Hindlimb muscle (tissue), 1 donor: ENCODE measurements at places on chromosomes 11 and 22. TPM values are rescaled to one million over a fixed set of nuclear protein-coding genes. Genes with fewer than 3 reads are reported as not detected.

Gene PTGDR2
- polyA plus RNA-seq = 0.65 TPM

Gene GNG3
- 0.61 TPM for polyA plus RNA-seq

Gene GPHA2
- not detected for polyA plus RNA-seq

Gene CAPN1
- polyA plus RNA-seq = 99.7 TPM

Gene RIMBP3B
- not detected for polyA plus RNA-seq

GRCh38 chr11:36013950-36014897 is 70.4 kb downstream of the LDLRAD3 start:
- DNase-seq = no peak

Gene PSMC3
- 126 TPM for polyA plus RNA-seq

GRCh38 chr11:34254011-34254410 is 103.8 kb downstream of the ABTB2 start:
- no peak for DNase-seq

Gene UBE2L6
- 26.6 TPM for polyA plus RNA-seq

- no peak for DNase-seq
These were observed 66.5 kb upstream of the AMPD3 start for GRCh38 chr11:10388574-10388973.

DNA sequence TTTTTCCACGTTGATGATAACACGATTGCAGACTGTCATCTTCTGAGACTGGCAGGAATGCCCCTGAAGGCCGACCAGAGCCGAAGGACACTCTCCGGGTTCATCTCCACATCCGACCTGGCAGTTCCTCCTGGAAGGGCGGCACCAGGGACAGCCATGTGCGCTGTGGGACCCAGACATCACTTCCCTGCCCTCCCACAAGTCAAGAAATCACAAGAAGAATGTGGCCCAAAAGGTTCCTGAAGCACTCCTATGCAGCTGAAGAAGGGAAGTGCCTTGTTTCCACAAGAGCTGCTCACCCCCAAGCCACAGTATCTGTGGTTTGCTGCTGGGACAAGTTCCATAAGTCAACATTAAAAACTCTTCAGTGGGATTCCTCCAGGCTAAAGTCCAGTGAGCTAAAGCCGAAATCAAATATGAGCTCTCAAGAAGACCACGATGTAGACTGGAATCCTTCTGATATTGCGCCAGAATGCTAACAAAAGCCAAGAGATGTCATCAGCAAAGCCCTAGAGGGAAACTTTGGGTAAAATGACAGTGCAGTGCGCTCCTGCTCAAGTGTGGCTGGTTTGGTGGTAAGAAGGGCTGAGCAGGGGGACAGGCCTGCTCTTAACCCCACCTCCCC is 21.2 kb downstream of the PACSIN2 start:
- DNase-seq = no peak

- DNase-seq = no peak
These were observed 38.0 kb upstream of the JAM3 start for GRCh38 chr11:134030853-134031252.

- DNase-seq = no peak
These were observed 95.6 kb downstream of the TSPAN18 start for GRCh38 chr11:44822369-44822768.

- DNase-seq = no peak
These were observed 346.8 kb downstream of the LARGE1 start for GRCh38 chr22:33573479-33573878.
